ENCODE measurements at places on chromosomes 7 and 10.

DNA sequence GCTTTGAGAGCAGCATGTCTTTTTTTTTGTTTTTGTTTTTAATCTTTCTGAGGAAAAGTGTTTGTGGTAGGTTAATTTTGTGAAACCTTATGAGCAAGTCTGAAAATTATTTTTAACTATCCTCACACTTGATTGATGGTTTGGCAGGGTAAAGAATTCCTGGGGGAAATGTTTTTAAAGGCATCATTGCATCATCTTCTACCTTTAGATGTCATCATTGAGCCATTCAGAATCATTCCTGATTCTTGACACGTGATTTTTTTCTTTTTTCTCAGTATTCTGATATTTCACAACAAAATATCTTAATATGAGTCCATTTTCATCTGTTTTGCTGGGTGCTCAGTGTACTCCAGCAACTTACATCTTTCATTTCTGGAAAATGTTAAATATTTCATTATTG is 28.3 kb downstream of the PALS2 start:
- no peak for DNase-seq

- DNase-seq: no peak
These were observed 306.5 kb upstream of the NEBL start for GRCh38 chr10:21203473-21204107.

DNA sequence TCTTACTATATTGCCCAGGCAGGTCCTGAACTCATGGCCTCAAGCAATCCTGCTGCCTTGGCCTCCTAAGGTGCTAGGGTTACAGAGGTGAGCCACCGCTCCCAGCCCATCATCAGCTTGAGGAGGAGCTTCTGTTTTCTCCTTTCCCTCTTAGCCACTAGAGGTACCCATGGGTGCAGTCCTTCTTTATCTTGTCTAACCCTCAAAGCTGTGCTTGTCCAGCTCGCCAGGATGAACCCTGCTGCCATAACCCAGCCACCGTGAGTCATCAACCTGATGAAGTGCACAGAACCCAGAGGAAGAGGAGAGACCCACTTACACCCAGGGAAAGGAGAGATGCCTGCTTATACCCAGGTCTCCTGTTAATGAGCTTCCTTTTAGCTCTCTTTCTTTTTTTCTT is 133.4 kb downstream of the CUL2 start:
- DNase-seq: no peak

GRCh38 chr10:116286626-116287200 is 13.7 kb upstream of the GFRA1 start:
- no peak for DNase-seq

DNA sequence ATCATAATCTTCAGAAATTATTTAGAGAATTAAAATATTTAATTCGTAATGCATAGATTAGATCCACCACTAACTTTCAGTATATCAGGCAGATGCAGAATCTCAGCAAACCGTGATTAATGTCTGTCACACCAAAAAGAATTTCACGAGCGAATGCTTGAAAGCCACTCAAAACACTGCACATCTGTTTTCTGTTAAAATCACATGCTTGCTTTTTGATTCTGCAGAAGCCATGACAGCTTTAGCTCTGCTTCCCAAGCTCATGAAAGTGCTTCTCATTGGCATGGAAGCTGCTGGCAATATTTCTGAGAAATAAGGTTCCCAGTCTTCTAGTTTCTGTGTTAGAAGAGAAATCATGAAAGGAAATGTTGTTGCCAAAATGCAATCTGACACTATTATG is 837.8 kb upstream of the LRRN3 start:
- no peak for DNase-seq

DNA sequence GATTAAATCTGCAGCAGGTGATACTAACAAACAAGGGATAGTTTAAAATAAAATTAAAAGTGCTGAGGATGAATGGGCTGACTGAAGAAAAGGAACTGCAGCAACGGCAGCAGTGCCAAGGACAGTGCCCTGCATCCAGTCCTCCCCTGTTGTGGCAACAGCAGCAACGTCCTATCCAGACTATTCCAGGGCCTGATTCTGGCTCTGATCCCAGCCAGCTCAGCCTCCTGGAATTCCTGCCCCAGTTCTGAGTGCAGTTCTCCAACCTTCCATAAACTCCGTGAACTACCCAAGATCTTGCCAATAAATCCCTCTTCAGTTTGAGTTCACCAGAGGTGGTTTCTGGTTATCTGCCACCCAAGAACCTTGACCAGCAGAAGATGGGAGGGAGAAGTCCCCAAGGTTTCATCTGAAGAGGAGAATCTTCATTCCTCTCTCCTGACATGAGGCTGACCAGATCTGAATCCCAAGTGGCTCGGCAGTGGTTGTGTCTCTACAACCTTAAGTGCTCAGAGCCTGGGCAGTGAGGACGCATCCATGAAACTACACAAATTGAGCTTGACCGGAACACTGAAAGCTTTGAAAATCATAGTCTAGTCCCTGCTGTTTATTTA is 115.8 kb downstream of the SORBS1 start:
- no peak for DNase-seq

DNA sequence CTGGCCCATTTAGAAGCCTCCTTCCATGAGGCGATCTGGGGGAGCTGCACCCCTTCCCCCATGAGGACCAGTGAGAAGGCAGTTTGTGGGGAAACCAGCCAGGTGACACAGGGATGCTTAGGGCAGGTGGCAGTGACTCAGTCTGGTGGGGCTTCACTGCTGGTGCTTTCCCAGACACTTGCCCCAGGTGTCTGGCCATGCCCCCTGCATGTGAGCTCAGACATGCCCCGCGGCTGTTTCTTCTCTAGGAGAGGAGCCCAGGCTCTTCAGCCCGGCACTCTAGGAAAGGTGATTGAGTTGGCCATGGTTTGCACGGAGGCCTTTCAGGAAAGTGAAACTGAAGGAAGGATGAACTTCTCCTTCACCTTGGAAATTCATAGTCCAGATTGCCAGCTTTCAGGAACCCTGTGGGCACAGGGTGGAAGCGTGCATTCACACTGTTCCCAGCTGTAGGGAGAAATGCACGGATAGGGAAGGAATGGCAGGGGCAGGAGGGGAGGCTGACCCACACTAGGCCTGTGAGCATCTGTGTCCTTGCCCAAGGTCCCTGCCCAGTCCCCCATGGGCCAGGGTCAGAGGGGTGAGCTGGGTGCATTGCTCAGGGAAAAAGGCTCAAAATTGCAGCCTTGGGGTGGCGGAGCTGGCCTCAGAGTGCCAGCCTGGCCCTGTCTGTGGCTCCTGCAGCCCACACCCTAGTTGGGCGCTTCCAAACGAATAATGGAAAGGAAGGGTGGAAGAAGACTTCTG is 359.1 kb downstream of the GLRX3 start:
- no peak for DNase-seq

DNA sequence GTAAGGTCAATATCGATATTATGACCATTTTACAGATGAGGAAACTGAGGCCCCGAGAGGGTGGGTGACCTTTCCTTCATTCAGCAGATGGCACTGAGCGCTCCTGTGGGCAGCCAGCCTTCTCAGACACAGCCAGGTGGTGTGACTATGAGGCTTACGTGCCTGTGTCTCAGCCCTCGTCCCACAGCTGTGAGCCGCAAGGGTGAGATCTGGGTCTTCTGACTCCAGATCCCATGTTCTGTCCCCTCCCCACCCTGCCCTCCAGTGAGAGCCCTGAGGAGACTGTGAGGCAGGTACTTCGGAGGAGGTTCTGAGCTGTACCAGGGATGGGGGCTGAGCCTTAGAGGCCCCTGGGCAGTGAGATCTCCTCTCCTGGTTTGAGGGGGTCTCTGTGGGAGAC is 613.8 kb upstream of the FOXK1 start:
- no peak for DNase-seq

DNA sequence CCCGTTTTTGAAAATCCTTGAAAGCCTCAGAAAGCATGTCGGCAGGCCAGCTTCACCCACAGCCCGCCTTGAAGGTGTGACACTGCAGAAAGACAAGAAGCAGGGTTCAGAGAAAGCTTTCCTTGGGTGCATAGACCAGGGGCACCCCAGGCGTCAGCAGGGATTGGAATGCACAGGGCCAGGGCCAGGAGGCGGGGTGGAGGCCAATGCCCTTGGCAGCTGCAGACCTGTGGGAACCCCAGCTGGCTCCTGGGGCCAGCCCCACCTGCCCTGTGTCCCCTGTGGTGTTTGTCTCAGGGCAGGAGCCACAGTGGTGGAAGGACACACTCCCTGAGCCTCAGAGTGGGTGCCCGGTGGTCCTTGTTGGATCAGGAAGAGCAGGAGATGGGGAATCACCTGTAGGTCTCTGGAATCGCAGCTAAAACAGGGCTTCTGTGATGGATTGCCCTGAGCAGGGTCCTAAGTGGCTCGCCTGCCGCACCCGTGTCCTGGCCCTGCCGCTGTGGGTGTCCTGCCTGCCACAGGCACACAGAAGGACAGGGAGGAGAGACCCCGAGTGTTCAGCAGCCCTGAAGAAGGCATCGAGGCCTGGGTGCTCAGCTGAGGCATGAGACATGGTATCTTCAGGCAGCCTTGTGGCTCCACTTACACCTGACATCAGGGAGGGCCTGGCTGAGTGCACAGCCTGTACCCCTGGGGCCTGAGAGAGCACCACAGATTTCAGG is 32.5 kb downstream of the ANXA8 start:
- no peak for DNase-seq

- no peak for DNase-seq
These were observed 54.7 kb downstream of the SYPL1 start for GRCh38 chr7:106057204-106057961.

DNA sequence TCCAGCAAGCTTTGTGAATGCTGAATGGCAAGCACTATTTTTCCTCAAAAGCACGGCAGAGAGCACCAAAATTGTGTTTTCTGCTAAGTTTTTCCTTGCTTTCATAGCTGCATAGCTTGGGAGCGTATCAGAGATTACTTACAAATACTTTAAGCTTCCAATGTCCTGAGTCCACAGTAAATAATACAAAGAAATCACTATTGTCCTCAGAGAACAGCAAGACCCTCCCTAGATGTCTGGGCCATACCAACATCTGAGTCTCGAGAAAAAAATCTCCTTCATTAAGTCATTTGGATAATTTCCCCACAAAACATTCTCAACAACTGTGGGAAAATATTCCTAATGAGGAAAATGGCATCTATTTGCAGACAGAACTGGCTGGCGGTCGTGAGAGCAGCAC is 41.7 kb downstream of the SGMS1 start:
- DNase-seq: no peak

DNA sequence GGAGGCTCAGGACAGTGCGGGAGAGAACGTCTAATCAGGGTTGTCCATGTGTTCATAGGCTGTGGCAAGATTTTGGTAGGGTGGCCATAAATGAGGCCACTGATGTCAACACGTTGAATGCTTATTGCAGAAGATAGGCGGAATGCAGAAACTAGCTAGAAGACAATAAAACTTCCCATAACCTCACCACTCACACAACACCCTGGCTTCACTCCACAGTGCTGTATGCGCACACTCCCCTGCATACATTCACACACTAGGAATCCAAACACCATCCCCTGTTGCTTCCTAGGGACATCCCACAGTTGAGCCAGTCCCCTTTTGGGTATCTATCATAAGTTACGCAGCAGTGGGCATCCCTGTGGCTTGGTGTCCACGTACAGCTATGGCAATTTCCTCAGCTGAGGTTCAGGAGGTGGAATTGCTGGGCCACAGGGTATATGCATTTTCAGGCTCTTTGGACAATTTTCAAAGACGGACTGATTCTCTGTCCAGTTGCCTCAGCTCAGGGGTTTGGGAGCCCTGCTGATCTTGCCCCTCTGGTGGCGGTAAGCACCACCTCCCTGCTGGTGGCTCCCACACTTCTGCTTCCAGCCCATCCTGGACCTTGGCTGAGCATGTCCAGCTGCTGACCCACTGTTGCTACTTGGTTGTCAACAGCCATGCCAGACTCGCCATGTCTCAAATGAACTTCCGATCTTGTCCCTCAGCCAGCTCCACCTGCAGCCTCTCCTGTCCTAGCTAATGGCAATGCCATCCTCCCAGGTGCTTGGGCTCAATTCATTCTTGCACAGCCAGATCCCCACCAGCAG is 36.4 kb downstream of the CDH23 start:
- no peak for DNase-seq

- no peak for DNase-seq
These were observed 283.7 kb downstream of the ZEB1 start for GRCh38 chr10:31602541-31603234.

DNA sequence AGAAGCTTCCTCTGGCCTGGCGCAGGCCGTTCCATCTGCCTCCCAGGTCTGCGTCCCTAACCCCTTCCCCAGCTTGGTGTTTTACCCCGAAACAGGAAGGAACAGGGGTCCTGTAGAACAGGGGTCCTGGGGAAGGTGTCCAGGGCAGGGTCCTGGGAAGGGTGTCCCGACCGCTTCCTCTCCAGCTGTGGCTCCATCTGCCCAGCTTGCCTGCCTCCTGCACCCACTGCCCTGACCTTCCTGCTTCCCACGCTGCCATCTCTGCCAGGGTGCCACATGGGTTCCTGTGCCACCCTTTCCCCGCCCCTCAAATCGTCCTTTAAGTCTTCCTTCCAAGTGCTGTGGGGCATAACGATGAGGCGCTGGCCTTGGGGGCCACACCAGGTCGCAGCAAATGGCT is 32.4 kb downstream of the WDR86 start:
- no peak for DNase-seq

DNA sequence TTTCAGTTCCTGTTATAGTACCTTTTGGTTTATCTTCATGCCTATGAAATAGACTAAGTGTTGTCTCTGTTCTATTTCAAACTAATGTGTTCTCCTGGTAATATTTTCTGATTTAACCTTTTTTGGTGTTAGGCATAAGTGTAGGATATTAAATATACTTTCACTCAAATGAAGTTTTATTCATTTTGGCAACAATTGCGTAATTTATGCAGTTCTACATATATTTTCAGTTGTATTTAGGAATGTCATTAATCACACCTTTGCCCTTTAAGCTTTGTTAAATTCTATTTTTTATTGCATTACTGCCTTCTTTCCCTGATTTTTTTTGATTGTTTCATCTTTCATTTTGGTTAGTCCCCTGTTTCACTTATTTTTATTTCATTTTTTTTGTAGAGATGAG is 47.3 kb downstream of the RSBN1L start:
- no peak for DNase-seq

GRCh38 chr10:71687077-71687476 is 32.5 kb downstream of the C10orf105 start:
- no peak for DNase-seq

- no peak for DNase-seq
These were observed 16.9 kb upstream of the ZNF777 start for GRCh38 chr7:149477494-149478443.

- no peak for DNase-seq
These were observed at the start of gene CCM2 for GRCh38 chr7:45000093-45001032. TSS of gene CCM2 (plus strand) at chr7:45000201. CDS start at chr7:45000334, 133 bp downstream.
